Stimulated activated CD8-positive, alpha-beta memory T cell treated with anti-CD3 and anti-CD28 coated beads, Interleukin-2, amount 100 ng/mL, for 1 hour (primary cell): ENCODE measurements at places on chromosomes 6 and 20.

DNA sequence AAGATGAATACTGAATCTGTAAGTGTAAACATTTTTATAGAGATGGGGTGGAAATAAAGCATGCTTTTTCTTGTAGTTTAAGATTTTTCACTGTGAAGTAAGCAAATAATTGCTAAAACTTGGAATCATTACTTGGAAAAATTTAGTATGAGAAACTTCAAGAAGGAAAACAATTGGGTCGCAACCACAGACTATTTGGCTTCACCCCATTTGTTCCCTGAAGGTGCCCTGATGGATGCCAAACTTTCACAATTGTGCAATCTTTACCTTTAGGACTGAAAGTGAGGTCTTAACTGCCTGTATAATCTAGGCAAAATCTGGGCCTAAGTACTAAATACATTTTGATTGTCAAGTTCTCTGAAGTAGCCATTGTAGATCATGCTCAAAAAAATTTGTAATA lies 330.1 kb downstream of the HDGFL1 start:
- no peak for DNase-seq

GRCh38 chr6:129766959-129767728 lies 57.2 kb upstream of the ARHGAP18 start:
- no peak for DNase-seq

DNA sequence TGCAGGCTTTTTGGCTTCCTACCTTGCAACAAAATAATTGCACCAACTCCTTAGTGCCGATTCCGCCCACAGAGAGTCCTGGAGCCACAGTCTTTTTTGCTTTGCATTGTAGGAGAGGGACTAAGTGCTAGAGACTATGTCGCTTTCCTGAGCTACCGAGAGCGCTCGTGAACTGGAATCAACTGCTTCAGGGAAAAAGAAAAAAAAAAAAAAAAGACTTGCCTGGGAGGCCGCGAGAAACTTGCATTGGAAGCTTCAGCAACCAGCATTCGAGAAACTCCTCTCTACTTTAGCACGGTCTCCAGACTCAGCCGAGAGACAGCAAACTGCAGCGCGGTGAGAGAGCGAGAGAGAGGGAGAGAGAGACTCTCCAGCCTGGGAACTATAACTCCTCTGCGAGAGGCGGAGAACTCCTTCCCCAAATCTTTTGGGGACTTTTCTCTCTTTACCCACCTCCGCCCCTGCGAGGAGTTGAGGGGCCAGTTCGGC lies 420 bp downstream of the SOX4 start:
- DNase-seq: no peak

DNA sequence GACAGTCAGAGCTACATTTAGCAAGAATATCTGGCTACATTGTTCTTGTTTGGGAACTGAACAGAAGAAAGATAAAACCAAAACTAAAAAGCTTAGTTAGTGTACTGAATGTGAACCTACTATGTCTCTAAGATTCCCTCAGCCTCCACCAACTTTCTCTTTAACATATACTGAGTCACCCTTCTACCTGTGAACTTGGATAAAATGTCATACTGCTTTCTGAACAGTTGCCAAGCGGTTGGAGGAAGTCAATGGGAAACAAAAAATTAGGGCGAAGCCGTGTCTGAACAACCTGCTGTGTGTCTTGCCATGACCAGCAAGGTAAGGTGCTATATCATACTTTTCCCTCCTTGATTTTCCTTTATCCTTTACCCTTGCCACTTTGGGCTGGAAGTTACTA lies 243.5 kb downstream of the BTBD9 start:
- no peak for DNase-seq

- DNase-seq: no peak
Measured at GRCh38 chr6:68651011-68651985, 16.2 kb downstream of the ADGRB3 start.

- no peak for DNase-seq
Measured at GRCh38 chr6:111793711-111794111, 79.5 kb downstream of the FYN start.

- DNase-seq: no peak
Measured at GRCh38 chr6:7559651-7560385, 18.3 kb downstream of the DSP start.

GRCh38 chr6:147078602-147079001 lies 125.6 kb upstream of the STXBP5 start:
- DNase-seq: no peak

GRCh38 chr20:55596431-55596830 lies 408.9 kb downstream of the CBLN4 start:
- no peak for DNase-seq

DNA sequence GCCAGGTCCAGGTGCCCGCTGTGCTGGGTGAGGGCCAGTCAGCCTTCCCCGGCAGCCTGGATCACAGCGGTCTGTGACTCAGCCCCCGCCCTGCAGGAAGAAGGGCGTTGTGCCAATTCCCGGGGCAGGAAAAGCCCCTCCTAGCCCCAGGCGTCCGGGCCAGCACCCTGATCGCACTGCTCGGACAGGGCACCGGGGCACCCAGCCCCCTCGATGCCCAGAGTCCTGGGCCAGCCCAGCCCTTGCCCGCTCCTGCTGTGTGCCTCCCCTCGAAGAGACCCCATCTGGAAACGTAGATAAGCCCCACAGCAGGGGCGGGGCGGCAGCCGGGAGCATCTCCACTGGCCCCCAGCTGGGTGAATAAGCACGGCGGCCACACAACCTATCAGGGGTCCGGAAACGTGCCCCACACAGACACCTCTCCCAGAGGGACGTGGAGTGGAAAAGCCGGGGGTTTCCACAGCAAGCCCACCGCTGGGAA lies 9.9 kb downstream of the LAMA5 start:
- DNase-seq: no peak

DNA sequence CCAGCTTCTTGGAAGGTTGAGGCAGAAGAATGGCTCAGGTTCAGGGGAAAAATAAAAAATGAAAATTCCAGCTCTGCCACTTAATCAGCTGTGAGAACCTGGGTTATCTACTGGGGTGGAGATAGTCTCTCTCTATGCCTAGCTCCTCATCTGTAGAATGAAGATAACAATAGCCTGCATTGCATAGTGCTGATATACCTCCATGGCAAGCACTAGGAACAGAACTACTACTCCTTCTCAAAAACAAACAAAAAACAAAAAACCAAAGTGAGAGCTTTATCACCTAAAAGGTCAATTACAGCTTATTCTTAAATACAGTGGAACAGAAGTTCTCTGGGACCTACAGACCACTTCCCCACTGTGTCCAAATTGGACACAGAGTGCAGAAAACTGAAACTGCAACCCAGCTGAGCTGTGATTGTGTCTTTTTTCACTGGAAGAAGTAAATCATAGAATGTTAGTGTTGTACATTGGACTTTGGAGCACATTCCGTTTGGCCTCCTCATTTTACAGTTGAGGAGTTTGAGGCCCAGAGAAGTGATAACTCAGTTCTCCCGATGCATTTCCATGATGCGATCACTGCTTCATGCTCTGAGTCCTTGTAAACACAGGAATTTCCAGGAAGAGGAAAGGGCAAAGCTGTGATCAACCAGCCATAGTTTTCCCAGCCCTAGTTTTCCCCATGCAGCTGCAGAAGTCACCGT lies 23.3 kb downstream of the MTFR2 start:
- no peak for DNase-seq

DNA sequence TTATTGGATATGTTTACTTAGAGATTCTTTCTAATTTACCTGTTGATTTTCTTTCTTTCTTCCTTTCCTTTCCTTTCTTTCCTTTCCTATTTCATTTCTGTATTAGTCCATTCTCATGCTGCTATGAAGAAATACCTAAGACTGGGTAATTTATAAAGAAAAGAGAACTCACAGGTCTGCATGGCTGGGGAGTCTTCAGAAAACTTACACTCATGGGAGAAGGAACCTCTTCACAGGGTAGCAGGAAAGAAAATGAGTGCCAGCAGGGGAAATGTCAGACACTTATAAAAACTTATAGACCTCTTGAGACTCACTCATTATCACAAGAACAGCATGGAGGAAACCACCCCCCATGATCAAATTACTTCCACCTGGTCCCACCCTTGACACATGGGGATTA lies 40.8 kb downstream of the HDAC2 start:
- DNase-seq: no peak

DNA sequence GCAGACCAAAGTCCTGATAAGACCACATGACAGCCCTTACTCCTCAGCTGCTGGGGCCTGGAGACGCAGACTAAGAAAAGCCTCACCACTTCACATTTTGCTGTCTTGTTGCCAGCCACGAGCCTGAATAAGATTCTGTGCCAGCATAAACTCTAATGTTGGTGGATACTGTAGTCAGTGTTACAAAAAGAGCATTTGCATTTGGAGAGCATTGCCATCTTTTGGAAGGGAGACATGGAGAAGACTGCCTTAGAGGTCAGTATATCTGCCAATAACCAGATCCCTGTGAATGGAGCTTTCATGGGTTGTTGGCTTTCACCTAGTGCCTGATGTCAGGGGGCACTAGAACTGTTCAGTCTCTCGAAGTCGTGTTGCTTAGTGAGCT lies 315.2 kb downstream of the ZFAND3 start:
- DNase-seq: no peak

DNA sequence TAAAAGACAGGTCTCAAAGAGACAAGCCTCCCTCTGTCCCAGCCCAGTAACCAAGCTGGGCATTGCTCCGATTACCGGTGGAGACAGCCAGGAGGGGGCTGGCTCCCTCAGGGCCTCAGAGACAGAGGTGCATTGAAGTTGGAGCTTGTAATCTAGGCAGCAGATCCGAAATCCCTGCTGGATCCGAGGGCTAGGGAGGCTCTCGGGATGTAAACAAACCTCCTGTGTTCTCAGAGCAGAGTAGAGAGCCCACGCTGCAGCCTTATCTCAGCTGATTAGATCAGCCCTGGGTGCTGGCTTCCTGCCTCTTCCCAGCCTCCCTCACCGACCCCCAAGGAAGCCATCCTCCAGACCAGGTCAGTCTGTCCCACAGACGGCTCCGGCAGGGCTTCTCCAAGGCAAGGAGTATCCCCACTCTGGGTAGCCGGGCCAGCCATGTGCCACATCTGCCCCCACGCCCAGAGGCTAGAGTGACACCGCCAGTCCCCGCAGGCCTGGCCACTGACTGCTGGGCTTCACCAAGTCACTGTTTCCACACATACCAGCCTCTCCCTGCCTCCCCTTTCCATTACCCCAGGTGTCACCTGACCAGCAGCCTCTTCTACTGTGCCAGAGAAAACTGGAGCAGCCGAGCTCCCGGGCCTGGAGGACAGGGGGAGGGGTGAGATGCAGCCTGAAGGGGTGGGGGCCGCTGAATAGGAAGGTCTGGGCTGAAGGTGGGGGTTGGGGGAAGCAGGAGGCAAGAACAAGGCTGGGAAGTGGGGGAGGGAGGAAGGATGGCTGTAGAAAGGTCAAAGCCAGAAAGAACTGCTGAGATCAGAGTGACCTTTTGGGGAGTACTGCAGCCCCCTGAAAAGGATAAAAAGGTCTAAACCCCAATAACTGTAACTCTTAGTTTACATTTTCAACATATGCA lies 6.0 kb downstream of the SDC4 start:
- DNase-seq: no peak

DNA sequence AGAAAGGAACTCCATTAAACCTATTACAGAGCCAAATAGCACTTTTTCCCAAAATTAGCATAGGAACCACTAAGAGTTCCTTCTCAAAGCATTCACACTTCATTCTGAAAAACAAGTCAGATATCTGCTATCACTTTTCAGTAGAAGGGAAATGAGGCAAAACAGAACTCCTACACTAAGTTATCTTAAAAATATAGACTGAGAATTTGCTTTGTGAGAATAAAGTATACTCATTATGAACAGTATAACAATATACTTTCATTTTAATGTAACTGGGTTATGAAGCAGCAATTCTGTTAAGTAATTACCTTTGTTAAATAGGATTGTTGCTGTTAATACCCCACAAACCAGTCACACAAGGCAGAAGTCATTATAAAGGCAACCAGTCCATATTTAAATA lies 8.7 kb downstream of the MTRF1L start:
- DNase-seq: no peak

- DNase-seq: no peak
Measured at GRCh38 chr20:59652381-59652780, 48.0 kb downstream of the PHACTR3 start.

GRCh38 chr20:59027741-59028320 lies 4.3 kb downstream of the ATP5F1E start:
- DNase-seq: no peak

GRCh38 chr20:63633732-63634131 lies 6.8 kb upstream of the GMEB2 start:
- DNase-seq: no peak

- DNase-seq: no peak
Measured at GRCh38 chr6:37083243-37084138, 78.0 kb downstream of the FGD2 start.

GRCh38 chr20:44302026-44302669 lies 8.9 kb downstream of the FITM2 start:
- DNase-seq: no peak

DNA sequence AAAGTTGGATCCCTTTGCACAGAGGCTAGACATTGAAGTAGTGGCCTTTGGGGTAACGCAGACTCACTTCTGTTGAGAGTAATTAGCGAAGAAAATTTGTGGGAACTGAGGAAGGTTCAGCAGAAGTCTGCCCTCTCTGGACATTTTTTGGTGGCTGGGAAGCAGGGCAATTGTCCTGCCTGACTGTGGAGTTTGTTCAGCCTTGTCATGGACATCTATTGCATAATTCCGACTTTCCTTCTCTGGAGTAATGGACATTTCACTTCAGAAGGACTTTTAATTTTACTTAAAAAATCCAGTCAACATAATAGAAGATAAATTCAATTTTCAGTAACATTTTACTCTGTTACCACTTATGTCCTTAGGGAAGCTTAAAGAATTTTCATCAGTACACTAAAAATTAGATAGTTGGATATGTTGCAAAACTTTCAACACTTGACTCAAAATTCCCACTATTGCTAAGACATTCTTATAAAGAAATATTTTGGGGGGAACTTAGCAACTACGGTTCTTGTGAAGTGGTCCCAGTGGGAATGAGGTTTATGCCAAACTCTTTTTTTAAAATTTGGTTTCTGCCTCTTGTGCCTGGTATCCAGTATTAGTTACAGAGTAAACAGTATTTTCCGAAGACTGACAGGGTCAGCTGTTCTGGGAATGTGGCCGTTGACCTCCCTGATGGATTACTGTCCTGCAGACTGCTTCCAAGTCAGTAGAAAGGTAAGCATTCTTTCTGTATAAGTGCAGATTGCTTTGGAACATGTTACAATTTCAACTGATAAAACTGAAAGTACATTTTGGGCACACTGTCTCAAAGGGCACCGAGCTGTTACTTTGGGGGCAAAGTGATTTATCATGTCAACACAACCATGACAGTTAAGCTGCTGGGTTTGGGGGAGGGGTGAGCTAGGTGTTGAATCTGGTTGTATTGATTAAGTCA lies 100.6 kb upstream of the MLIP start:
- no peak for DNase-seq

GRCh38 chr20:34473262-34473883 lies 42.8 kb upstream of the DYNLRB1 start:
- no peak for DNase-seq

GRCh38 chr6:90186637-90187371 lies 109.8 kb downstream of the BACH2 start:
- no peak for DNase-seq

DNA sequence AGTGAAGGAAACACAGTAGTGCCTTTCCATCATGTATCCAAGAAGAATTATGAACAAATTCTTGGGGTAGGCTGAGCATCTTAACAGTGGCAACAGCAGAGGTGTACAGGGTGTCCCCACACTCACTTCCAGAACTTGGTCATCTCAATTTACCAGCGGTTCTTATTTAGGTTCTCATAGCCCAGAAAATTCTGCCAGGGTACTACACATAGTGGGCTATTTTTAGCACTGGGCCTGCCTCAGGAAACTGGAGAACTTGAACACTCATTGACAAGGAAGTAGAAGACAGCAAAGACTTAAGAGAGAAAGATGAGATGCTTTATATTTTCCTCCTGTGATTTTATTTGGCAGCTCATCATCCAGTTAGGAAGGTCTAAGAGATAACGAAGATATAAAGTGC lies 71.8 kb upstream of the PHIP start:
- no peak for DNase-seq
